ENCODE measurements at places on chromosomes 12 and 14.
A peak's percentile ranks its signal among the peaks of the same experiment; 100 is the strongest.

GRCh38 chr14:24425704-24426103 is 3.8 kb downstream of the CBLN3 start:
- DNase-seq: no peak

GRCh38 chr14:100536721-100537445 is 50.3 kb downstream of the BEGAIN start:
- DNase-seq: no peak

DNA sequence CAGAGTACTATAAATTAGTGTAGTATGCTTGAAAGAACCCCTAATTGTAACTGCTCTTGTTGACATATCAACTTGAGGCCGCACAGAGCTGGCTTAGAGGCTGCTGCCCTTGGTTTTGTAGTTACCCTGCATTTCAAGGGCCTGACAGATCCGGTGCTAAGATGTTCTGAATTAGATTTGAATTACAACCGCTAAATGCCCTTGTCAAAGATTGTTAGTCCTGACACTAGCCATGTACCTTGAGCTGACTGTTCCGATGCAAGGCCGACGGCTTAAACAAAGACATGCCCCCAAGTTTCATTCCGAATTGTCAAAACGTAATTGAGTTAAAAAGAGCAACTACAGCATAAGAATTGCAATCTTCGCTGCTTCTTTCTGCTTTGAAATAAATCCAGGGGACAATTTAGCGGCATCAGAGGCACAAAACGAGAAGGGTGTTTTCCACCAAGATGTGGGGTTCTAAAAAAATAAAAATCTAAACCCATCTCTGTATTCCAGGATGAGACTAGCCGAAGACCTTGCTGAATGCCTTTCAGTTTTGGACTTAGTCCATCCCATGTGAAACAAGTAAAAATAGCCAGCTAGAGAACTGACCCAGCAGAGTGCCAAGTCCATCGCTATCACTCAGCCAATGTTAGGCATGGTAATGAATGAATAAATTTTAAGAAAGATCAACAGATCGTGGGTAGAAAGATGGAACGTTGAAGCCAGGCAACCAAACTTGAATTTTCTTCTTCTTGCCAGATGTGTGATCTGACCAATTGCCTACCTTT is 148.7 kb downstream of the DICER1 start:
- DNase-seq: no peak

DNA sequence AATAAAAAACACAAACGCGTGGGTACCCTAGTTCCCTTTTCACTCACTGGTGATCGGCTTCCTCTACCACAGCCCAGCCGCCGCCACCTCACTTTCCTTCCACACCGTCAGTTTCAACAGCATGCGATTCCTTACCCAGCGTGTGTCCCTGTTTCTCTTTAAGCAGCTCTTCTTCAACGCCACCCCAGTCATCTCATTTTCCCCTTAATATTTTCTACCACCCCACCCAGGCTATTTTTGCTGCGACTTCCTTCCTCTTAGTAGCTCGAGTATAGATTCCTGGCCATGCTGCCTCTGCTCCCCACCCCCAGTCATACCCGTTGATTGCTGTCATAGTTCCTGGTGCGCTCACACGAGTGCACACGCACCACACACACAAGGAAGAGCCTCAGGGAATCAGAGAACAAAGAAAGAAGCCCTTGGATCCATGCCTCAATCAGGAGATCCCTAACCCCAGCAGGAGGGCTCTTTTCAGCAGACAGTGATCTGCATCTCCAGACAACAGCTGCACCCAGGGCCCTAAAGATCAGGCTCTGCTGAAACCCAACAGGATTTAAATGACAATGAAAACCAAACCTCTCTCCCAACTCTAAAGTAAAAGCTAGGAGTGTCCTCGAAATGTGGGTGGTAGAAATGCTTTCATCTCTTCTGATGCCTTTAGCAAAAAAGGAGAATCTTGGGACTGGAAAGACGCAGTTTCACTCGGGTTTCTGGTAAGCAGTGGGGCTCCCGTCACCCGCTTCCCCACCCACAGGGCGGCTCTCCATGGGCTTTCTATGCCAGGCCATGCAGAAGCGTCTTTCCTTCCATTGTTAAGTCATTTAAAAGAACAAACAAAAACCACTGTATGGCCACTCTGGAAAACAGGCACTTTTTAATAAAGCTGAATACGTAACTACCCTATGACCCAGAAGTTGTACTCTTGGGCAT is 23.8 kb downstream of the VPS37B start:
- peak; percentile 37 for DNase-seq

- no peak for DNase-seq
Observed at GRCh38 chr12:117972301-117972700, 3.5 kb upstream of the KSR2 start.

- no peak for DNase-seq
Observed at GRCh38 chr12:126107659-126108058, 1042.4 kb downstream of the AACS start.

GRCh38 chr12:23750923-23751322 is 198.5 kb downstream of the SOX5 start:
- DNase-seq: no peak

- no peak for DNase-seq
Observed at GRCh38 chr12:76310110-76310509, 38.1 kb downstream of the BBS10 start.

DNA sequence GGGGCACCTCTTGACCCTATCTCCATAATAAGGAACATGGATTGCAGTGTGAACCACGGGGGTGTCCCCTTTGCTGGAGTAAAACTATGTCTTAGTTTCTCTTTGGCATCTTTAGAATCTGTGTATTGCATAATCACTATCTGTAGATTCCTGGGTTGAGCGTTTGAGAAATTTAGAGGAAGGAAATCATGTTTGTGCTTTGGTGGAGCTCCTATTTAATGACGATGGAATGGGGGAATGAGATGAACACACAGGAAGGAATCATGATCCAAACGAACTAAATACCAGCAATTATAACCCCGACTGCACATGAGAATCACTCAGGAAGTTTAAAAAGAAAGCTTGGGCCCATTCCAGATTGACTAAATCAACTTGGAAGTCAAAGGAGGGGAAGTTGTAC is 1.3 kb upstream of the MYG1 start:
- no peak for DNase-seq

DNA sequence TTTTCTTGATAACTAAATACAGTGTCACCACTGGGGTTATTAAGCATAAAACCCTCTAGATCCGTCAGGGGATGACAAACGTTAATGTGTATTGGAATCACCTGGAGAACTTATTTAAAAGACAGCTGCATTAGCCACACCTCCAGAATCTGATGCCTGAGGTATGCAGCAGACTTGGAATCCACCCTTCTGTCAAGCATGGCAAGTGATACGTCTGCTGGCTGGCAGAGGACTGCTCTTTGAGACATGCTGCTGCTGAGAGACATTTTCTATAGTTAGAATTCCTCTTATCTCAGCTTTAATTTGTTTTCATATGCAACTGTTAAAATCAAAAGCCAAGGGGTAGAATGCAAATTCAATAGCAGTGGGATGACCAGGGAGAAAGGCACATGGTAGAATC is 496.3 kb downstream of the NELL2 start:
- DNase-seq: no peak

DNA sequence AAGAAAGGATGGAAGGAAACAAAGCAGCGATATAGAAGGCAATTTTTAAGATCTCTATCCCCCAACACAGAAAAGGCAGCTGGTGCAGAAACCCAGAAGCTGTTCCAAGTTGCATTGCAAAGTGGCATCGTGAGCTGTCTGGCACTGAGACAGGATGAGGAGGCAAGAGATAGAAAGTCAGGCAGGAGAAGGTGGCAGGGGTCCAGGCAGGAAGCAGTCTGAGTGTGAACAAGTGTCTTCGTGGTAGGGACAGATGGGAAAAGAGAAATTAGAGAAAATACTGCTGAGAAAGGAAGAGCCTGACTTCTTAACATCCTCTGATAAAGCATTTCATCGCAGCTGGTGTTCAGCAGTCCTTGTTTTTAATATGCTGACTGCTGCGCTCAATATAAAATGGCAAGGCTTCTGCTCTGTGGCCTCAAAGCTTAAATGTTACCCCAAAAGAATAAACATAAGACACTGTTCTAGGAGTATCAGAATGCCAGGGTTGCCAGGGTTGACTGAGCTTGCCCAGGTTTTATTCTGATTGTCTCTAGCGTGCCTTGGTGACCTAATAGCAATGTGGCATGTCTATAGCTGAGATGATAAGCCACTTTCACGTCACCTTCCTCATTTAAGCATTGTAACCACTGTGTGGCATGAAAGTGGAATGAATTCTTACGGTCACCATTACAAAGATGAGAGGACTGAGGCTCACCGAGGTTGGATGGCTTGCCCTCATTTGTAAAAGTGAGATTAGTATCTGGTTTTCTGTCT is 397.6 kb downstream of the NUAK1 start:
- no peak for DNase-seq

GRCh38 chr12:96047229-96048211 is 12.1 kb upstream of the LTA4H start:
- DNase-seq: no peak

DNA sequence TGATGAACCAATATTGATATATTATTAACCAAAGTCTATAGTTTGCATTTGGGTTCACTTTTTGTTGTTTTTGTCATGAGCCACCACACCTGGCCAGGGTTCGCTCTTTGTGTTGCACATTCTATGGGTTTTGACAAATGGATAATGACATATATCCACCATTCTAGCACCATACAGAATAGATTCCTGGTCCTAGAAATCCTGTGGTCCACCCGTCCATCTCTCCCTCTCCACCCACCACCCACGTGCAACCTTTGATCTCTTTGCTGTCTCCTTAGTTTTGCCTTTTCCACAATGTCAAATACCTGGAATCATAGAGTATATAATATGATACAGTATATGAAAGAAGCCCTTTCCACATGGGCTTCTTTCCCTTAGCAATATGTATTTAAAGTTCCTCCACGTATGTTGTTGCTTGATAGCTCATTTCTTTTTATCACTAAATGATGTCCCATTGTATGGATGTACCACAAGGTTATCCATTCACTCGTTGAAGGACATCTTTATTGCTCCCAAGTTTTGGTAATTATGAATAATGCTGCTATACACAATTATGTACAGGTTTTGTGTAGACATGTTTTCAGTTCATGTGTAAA is 7.4 kb downstream of the RPL6 start:
- DNase-seq: no peak

DNA sequence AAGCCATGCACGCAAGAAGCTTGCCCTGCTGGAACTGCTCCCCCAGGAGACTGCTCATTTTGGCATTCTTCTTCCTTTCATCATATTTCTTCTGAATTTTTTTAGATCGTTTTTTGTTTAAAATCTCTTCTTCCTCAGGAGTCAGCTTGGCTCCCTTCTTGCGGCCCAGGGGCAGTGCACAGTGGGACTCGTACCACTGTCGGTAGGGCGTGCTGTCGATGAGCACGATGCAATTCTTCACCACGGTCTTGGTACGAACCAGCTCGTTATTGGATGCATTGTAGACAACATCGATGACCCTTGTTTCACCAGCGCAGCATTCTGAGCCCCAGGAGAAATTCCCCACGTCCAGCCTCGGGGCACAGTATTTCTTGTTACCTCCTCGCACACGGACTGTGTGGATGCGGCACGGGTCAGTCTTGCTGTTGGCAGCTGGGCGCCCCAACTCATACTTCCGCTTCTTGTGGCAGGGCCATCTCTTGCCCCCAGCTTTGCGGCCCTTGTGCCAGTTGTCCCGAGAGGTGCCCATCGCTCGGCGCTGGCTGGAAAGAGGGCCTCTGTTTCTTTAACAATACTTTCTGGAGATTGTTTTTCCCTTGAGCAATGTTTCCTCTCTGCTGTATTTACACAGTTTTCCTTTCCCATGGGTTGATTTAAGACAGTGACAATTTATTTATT is 452.4 kb downstream of the TMEM121 start:
- DNase-seq: no peak

DNA sequence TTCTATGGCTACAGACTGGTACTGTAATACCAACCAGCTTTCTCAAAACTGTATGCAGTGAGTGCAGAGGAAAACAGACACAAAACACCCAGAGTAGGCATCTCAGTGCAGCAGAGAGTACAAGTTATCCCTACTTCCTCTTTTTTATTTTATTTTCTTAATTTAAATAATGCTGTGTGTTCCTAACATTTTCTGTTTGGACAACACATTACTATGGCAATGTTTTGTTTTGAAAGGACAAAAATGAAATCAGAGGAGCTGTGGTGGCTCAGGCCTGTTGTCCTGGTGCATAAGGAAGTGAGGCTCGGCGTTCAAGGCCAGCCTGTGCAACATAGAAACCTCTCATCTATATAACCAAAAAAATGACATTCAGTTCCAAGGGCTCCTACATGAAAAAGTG is 33.7 kb upstream of the SELPLG start:
- no peak for DNase-seq

DNA sequence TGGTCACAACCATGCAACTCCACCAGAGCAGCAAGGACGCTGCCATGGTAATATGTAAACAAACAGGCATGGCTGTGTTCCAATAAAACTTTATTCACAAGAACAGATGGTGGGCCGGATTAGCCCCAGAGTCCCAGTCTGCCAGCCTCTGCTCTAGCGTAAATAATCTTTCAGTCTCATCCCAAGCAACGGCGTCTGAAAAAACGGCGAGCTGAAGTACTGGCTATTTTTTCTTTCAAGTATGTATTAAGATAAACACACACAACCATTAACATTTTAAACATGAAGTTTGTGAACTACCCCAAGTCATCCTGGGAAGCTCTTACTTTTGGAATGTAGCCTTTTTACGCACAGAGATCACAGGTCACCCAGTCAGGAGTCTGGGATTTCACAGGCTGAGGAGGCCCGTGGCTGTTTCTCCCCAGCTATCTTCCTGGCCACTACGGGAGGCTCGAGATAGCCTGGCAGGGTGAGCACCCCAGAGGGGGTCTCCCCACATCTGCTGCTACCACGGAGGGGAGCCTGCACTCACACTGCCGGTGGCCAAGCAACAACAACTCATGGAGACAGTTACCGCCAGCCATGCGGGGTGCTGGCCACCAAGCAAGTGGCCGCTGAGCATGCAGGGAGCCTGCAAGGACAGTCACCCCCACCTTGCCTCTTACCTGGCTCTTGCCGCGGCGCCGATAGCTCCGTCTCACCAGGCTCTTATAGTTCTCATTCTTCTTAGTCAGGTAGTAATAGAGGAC is 124.6 kb downstream of the RFLNA start:
- no peak for DNase-seq

DNA sequence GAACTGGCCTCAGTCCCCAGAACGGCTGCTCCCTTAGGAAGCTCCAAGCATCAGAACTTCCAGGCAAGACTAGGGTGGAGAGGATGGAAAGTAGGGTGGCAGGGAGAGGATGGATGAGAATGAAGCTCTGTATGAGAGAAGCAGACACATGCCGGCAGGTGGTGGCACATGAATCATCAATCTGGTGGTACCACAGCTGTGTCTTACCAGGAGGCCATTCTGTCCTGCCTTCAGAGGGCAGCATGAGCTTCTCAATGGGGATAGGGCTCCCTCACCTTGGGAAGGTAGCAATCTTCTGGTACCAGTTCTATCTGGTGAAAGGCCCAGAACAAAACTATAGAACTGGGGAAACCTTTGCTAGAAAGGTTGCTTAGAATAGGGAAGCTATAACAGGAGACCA is 55.4 kb upstream of the PYGL start:
- no peak for DNase-seq

- no peak for DNase-seq
Observed at GRCh38 chr12:17296882-17297281, 690.9 kb upstream of the LMO3 start.
